ENCODE measurements at places on chromosomes 1 and 21.

- DNase-seq = no peak
Observed at GRCh38 chr1:42170779-42171621, 6.5 kb upstream of the GUCA2A start.

GRCh38 chr1:201399352-201400126 lies 415 bp upstream of the LAD1 start:
- peak; percentile 32 for DNase-seq

DNA sequence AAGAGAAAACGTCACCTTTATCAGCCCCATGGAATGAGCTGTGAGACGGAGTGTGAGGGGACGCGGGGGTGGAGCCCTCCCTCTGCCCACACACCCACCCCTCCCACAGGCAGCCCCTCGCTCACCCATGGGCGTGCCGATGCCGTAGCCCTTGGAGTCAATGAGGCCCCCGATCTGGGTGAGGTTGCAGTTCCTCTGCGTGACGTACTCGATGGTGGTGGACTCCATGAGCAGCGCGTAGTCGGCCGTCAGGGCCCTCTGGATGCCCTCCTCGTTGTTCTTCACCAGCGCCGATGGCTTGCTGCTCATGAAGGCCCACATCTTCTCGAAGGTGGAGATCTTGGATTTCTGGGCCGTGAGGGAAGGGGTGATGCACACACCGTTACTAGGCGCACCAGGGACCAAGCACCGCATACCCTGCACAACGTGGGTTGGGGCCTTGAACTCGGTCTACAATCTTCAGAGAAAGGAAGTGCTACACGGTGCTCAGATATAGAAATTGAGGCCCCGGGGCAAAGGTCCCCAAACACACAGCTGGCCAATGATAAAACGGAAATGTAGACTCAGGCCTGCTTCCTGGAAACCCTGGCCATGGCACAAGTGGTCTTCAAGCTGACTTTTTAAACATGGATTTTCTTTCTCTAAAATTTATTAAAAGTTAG lies 228.2 kb downstream of the GRIK3 start:
- no peak for DNase-seq

GRCh38 chr1:194717334-194717733 lies 1530.9 kb upstream of the B3GALT2 start:
- DNase-seq = no peak

DNA sequence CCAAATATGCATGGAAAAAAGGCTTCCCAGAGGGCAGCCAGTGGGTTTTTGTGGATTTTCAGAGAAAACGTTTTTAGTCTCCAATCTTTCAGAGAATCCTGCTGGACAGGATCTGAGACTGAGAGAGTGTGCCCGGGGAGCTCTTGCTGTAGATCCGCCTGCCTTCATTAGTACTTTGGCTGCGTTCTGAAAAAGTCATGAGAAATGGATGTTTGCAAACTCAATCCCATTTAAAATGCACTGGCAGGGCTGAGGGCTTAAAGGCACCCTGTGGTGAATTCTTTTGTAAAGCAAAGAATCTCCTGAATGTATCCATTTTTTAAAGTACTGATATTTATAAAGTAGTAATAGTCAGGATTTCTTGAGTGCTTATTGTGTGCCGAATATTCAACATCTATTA lies 22.2 kb downstream of the FOXD2 start:
- DNase-seq = no peak

GRCh38 chr1:206636671-206637070 lies 1.3 kb downstream of the DYRK3 start:
- DNase-seq = no peak

GRCh38 chr1:230464671-230465070 lies 38.5 kb upstream of the PGBD5 start:
- DNase-seq = no peak

GRCh38 chr1:213122514-213122929 lies 71.5 kb downstream of the RPS6KC1 start:
- DNase-seq = peak; percentile 20

DNA sequence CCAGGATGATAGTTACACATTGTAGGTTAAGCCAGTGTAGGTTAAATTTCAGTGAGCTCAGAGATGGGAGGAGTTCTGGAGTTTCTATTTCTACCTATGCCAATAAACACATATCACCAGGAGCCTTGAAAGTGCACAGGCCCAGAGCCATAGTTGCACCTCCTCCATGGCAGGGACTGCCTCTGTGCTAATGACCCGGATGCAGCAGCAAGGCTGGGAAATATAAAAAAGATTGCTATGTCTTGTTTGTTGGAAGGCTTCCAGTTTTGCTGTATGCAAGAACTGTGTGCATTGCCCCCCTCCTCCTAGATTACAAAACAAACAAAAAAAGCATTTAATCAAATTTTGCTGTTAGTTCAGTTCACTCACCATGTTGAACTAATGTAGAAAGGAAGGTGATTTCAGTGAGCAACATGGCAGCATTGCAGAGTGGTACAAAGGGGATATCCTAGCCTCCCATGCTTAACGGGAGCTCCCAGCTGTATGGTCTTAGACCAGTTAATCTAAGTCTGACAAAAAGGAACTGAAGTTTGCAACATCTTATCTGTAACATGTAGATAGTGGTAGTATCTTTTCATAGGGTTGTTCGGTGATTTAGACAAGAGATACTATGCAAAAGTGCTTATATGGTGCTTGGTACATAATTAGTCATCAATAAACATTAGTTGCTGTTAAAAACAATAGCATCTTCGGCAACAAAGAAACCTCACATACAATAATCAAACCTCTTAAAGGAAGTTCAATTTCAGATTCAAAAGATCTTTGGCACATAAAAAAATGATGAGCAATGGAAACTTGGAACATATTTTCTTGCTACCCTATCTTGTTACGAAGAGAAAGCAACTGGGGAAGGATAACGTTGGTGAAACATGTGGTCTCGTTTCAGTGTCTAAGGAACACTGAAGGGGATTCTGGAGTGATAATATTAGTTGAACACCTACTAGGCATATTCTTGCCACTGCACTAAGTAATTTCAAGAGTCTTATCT lies 309.5 kb downstream of the ASTN1 start:
- DNase-seq = no peak

DNA sequence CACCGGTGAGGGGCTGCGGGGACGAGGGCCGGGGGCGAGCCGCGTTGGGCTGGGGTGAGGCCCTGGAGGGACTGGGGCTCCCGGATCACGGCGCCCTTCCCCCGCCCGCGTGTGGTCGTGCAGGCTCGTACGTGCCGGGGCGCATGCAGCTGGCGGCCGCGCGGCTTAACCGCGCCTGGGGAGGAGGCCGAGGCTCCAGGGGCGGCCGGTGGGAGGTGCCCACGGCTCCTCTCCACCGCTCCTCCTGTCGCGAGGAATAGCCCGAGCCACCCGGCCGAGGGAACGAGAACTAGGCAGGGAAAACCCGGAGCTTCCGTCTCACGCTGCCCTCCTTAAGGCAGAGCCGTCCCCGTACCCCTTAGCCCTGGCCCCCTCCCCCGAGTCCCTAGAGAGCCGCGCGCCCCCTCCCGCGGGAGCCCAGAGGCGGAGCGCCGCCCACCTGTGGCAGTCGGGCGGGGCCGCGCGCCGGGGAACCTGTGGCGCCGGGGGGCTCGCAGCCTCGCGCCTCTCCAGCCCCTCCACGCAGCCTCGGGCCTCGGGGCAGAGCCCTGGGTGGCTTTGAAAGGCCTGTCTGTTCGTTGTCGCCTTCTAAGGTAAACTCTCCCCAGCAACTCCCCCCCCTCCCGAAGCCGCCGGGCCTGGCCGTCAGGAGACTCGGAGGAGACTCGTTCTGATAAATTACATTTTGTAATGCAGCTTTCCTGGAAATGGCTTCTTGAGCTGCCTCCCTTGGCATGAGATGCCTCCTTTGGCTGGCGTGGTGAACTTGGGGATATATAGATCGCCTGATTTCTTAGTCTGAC lies 746 bp downstream of the AK4 start:
- DNase-seq = peak; percentile 88

DNA sequence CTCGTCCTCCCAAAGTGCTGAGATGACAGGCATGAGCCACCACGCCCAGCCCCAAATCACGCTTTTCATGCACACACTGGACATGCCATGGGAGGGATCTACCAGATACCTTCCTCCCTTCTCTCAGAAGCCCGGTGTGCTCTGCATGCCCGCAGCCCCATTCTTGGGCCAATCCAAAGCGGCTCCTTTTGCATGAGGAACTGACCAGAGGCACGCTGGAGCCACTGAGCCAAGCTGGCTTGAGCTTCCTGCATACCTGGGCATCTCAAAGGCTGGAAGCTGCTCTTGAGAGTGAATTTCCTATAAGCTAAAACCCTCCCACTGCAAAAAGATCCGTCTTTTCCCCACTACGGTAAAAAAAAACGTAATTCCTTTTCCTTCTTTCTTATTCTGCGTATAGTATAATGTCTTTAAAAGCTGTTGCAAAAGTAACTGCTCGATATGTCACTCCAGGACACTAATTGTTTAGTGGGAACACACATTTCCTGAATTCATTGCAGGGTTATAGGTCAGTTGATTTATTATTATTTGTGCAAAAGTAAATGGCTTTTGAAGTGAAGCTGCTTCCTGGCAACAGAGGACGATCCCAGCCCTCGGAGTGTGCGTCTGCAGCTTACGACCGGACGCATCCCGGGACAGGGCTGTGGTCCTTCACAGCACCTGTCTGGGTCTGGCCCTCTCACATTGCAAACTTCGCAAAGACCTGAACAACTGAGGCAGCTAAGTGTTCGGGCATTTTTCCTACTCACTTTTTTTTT lies 61.8 kb upstream of the ETS2 start:
- DNase-seq = no peak

DNA sequence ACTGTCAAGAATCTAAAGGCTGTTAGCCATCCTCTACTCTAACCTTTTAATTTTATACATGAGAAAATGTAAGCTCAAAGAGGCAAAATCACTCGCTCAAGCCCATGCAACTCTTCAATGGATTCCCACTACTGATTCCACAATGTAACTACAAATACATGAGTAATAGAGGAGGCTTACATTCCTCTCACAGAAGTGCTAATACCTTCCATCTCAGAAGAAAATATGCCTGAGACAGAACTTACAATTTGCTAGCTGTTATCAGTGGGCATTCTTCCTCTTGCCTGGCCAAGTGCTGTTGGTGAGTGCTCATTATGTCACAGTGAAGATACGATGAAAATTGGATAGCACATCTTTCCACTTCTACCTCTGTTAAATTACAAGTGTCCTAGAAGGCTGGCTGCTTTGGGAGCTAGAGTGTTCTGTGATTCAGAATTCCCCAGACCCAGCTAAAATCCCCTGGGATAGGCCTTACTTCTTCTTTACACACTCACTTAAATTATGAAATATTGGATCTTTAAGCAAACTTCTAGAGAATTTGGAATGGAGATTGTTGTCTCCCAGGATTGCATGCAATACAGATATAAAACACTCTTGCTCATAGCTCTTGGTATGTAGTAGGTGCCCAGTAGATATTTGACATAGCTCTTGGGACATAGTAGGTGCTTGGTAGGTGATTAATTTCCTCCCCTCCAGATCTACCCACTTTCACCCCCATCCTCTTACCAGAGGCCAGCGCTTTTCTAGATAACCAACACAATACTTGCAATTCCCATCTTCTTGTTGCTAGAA lies 24.1 kb downstream of the BCL9 start:
- DNase-seq = no peak

DNA sequence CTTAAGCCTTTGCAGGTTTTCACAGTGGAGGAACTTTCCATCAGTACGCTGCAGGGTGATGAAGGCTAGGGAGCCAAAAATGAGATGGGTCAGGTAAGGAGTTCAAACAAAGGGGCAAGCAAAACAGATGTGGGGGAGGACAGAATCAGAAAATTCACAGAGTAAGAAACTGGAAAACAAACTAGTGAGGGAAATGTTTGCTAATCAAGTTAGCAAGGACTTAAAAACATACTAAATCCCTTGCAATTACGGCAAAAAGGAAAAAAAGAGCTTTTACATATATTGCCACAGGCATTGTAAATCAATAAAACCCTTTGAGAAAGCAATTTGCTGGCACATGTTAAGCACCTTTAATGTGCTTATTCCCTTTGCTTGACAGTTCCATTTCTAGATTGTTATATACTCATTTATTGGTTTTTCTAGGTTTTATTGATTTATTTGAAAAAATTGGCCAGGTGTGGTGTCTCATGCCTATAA lies 45.8 kb upstream of the SERBP1 start:
- DNase-seq = no peak

DNA sequence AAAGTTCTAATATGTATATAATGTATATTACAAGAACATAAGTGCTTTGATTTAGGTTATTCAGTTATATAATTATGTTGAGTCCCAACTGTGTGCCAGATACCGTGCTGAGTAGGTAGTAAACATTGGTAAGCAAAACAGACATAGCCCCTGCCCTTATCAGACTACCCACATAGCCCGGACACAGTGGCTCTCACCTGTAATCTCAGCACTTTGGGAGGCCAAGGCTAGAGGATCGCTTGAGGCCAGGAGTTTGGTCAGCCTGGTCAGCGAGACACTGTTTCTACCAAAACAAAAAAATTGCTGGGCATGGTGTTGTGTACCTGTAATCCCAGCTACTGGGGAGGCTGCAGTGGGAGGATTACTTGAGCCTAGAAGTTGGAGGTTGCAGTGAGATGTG lies 30.7 kb downstream of the RNF11 start:
- DNase-seq = no peak

GRCh38 chr1:19042675-19043578 lies 86.5 kb upstream of the IFFO2 start:
- DNase-seq = no peak

DNA sequence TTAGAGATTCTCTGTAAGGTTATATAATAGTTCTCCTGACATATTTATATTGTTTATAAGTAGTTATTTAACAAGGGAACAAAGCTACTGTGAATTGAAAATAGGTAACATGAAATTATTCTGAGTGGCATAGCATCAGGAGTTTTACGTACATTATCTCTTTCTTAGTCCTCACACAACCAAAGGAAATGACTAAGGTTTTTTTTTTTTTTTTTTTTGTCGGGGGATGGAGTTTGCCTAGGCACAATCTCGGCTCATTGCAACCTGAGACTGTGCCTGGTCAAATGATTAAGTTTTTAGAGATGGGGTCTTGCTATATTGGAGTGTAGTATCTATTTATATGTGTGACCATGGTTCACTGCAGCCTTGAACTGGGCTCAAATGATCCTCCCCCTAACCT lies 24.9 kb downstream of the TMED5 start:
- no peak for DNase-seq

DNA sequence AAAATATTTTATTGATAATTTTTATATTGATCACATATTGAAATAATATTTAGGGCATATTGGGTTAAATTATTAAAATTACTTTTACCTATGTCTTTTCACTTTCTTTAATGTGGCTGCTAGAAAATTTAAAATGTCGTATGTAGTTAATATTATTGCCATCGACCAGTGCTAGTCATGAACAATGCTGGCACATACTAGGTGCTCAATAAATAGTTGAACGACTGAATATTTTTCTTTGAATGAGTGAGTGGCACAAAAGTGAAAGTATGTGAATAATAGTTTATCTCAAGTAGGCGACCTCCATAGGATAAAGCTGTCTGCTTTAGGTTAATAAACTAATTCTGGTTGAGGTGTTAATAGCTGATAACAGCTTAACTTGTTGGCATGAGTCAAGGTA lies 150.8 kb upstream of the FGGY start:
- no peak for DNase-seq

All from GM03348 (cell line).